ENCODE measurements at places on chromosomes 6 and 20. TPM values are rescaled to one million over a fixed set of nuclear protein-coding genes. Genes with fewer than 3 reads are reported as not detected.

- no peaks in the 10 kb centered on the region for H3K27me3 ChIP-seq
- DNase-seq: peak; percentile 47
- H3K36me3 ChIP-seq: no peaks in the 10 kb centered on the region
- H3K4me1 ChIP-seq: peaks cover 3% of the 10 kb centered on the region
These were observed 386.4 kb upstream of the MMS22L start for GRCh38 chr6:97669191-97670031.

GSTA2 gene
- 0.05 TPM for polyA plus RNA-seq

GRCh38 chr6:89411145-89412070 lies 665 bp downstream of the RRAGD start:
- peaks cover 13% of the 10 kb centered on the region for H3K4me1 ChIP-seq
- peaks cover 2% of the 10 kb centered on the region for H3K27me3 ChIP-seq
- no peaks in the 10 kb centered on the region for H3K36me3 ChIP-seq
- H3K27ac ChIP-seq: no peak overlapping the region

GRCh38 chr20:39660226-39660625 lies 698.1 kb downstream of the DHX35 start:
- no peaks in the 10 kb centered on the region for H3K27me3 ChIP-seq
- no peak overlapping the region for H3K4me3 ChIP-seq
- H3K27ac ChIP-seq: no peak overlapping the region
- no peaks in the 10 kb centered on the region for H3K4me1 ChIP-seq

GRCh38 chr6:21589352-21590345 lies 3.9 kb upstream of the SOX4 start:
- H3K27ac ChIP-seq: no peak overlapping the region
- peak overlapping the region; percentile 90 for H3K4me3 ChIP-seq
- peaks cover 4% of the 10 kb centered on the region for H3K4me1 ChIP-seq
- peaks cover 20% of the 10 kb centered on the region for H3K27me3 ChIP-seq
- H3K36me3 ChIP-seq: no peaks in the 10 kb centered on the region
- no peak for DNase-seq

TRIM26 gene
- polyA plus RNA-seq: 25.8 TPM

- H3K4me3 ChIP-seq: no peak overlapping the region
- no peak for DNase-seq
- no peaks in the 10 kb centered on the region for H3K27me3 ChIP-seq
- no peak overlapping the region for H3K27ac ChIP-seq
These were observed 13.8 kb downstream of the CFAP206 start for GRCh38 chr6:87421576-87421975.

SHLD1 gene
- polyA plus RNA-seq: 4.4 TPM

Measured in H1 (cell line).